ENCODE measurements at places on chromosomes 5 and 9.
A peak's percentile ranks its signal among the peaks of the same experiment; 100 is the strongest.

GRCh38 chr9:76355886-76356285 is 38.3 kb downstream of the RFK start:
- no peak for DNase-seq

DNA sequence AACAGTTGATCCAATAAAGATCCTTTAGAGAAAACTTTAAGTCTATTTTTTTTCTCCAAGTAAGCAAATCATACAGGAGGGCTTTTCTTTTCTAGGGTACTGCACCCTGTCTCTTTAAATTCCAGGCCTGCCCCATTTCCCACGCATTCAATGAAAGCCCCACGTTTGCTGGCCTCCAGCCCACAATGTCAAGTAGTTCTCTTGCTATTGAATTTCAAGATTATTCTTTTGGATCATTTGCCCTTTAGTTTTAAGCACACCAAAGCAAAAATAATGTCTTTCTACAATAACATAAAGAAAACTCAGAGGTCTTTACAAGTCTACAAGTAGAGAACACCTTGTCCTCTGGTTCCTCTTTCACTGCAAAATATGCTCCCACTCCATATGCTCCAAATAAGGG is 15.6 kb downstream of the MLLT3 start:
- DNase-seq = no peak

- DNase-seq = peak; percentile 63
Measured at GRCh38 chr5:133746834-133747233, 134.5 kb upstream of the FSTL4 start.

- DNase-seq = no peak
Measured at GRCh38 chr9:33464045-33464636, 9.6 kb downstream of the NOL6 start.

DNA sequence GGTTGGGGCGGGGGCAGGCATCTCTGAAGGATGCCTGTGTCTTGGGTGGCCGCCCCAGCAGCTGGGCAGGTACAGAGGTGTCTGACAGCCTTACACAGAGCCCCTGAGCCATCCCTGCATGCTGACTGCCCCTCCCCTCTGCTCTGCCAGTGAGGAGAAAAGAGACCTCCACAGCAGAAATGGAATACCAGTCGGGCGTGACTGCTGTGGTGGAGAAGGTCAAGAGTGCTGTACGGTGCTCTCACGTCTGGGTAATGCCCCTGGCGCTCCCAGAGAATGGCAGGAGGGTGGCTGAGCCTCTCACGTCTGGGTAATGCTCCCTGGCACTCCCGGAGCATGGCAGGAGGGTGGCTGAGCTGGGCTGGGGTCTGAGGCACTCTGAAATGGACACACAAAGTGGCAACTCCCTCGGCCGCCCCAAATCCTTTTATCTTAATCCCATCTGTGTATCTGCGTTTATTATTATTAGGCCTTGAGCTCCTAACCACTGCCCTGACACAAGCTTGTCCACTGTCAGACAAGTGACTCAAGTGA is 2.5 kb upstream of the RABL6 start:
- DNase-seq = no peak

DNA sequence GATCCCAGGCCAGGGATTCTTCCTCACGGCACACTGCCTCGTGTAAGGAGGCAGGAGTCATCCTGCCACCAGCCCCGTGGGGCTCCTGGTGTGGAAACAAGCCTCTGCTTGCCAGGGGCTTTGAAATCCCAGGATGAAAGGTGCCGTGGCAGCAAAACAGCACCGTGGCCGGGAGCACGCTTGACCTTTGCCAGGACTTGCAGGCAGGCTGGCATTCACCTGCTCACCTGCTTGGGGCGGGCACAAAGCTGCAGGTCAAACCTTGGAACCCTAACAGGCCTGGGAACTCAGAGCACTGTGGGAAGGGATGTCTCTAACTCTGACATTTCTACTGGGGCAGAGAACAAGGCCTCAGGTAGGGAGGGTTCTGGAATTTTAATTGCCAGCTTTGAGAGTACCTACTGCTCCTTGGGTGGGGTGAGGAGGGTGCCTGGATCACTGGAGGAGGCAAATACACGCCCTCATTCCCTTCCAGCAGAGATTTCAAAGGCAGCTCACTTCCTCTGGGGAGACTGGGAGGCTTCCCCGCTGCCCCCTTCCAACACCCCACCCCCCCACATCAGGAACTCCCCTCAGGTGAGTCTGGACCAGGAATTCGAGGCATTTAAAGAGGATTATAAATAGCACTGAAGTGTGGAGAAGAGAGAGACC is 45.6 kb upstream of the STXBP1 start:
- no peak for DNase-seq

Measured in iPS-NIHi11 (cell line).